NCI-H524 treated with DMSO at 0.1 percent for 48 hours (cell line): ENCODE measurements at places on chromosomes 2 and 18.

DNA sequence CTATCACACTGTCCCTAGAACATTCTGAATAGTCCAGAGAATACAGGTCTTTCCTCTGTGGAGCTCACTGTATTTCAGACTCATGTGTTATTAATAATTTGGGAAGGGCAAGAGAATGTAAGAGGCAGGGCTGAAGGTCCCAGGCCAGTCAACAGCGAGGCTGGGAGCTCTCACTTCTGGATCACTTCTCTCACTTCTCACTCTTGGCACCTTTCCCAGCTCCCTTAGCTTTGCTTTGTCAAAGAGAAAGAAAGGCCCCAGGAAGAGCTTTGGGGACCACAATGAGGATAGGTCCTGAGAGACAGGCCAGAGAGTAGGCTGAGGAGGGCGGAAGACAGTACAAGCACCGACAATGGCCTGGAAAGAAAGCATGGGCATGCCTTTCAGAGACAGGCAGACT is 11.2 kb downstream of the EFR3B start:
- DNase-seq = no peak

DNA sequence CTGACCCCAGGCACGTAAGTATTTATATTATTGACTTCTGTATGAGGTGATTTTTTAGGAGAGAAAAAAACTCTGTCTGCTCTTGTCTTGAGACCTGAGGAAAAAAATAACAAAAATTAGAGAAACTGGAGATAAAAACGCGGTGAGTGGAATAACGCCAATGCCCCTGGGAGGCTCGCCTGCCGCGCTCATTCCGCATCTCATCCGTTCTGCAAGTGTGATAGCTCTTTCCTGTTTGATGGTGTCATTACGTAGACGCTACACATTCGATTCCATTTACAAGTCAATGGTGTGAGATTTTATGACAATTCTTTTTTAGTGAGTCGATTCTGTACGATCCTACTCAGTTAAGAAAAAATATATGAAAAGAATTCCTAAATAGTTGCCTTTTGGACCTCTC is 194.3 kb upstream of the SMIM21 start:
- no peak for DNase-seq

GRCh38 chr2:85851253-85852151 is 37.3 kb downstream of the ST3GAL5 start:
- no peak for DNase-seq

DNA sequence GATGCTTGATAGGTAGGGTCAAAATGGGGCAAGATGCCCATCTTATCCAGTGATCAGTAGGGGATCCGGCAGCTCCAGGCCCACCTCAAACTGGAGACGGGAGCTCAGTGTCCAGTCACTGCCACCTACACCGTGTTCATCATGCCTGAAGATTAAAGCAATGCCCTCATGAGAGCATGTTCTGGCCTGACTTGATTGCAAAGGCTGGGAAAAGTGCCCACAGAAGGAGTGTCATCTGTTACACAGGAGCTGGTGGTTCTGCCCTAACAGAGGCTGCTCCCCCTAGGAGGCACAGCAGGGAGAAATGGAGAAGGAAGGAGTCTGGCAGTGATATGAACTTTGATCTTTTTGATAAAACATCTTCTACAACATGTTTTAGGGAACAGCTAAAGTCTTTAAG is 92.3 kb downstream of the CCBE1 start:
- no peak for DNase-seq

- DNase-seq = no peak
Observed at GRCh38 chr2:729376-729861, 52.2 kb upstream of the TMEM18 start.

- no peak for DNase-seq
Observed at GRCh38 chr2:24822049-24822706, 29.0 kb downstream of the CENPO start.

- no peak for DNase-seq
Observed at GRCh38 chr18:76823587-76824011, 1.2 kb downstream of the ZNF236 start.

GRCh38 chr2:120204022-120204405 is 19.2 kb downstream of the TMEM185B start:
- DNase-seq = no peak

DNA sequence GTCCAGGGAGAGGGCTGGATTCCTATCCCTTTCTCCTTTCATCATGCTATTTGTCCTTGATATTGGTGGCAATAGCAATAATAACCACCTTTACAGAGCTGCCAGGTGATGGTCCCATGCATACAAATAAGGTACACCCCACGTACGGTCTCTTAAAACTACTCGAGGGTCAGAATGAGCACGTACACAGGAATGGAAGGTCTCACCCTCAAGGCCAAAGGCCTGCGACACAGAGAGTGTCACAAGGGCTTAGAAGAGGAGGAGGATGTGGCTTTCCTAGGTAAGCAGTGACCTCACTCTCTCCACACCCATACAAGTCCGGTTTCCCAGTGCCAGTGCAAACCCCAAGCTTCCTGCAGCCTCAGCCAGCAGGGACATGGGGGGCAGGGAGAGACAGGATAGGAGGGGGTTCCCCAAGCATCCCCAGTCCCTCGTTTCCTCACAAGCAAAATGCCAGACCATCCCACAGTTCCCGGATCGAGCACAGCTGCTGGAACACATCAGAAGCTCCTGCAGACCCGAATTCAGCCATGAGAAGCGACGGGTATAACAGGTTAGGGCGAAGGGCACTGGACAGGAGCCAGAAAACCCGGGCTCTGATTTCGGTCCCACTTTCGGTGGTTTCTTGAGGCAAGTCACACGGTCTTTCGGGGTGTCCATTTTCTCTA is 49.2 kb downstream of the PLB1 start:
- no peak for DNase-seq

GRCh38 chr2:150630587-150631235 is 143.2 kb upstream of the RND3 start:
- DNase-seq = no peak

DNA sequence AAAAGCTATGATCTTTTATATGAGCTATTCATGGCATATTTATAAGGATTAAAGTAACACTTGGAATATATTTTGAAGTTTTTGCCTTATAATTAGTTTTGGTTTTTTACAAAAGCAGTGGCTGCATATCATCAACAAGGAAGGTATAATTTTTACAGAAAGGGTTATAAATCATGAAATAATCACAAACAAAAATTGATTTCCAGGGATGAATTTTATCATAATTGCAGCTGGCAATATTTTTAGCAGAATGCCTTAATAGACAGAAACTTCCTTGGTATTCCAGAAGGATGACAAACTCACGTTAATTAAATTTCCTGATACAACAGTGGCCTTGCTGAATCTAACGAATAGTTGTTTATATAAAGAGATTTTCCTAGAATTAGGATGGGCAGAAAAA is 260.5 kb upstream of the SLC39A10 start:
- no peak for DNase-seq

GRCh38 chr2:179602452-179602851 is 259.0 kb downstream of the ZNF385B start:
- DNase-seq = no peak

DNA sequence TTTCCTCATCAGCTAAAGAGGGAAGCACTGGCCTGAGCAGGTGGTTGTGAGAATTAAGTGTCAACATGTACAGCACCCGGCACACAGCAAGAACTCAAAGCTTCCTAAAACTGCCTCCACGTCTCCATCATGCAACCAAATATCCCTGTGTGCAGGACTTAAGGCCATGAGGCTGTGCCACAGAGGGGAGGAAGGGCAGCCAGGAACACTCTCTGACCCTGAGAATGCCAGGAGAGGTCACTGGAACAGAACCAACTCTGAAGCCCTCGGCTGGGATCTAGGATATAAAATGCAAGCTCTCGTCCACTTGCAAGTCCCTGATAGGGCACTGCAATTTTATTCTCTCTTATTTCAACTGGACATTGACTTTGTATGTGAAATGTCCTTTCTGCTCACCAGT is 12.2 kb upstream of the NPAS2 start:
- no peak for DNase-seq

- DNase-seq = no peak
Observed at GRCh38 chr2:40353231-40353630, 98.7 kb downstream of the SLC8A1 start.

- DNase-seq = no peak
Observed at GRCh38 chr2:56918790-56919189, 735.0 kb downstream of the CCDC85A start.

- no peak for DNase-seq
Observed at GRCh38 chr2:240426845-240427721, 8.4 kb upstream of the GPC1 start.

DNA sequence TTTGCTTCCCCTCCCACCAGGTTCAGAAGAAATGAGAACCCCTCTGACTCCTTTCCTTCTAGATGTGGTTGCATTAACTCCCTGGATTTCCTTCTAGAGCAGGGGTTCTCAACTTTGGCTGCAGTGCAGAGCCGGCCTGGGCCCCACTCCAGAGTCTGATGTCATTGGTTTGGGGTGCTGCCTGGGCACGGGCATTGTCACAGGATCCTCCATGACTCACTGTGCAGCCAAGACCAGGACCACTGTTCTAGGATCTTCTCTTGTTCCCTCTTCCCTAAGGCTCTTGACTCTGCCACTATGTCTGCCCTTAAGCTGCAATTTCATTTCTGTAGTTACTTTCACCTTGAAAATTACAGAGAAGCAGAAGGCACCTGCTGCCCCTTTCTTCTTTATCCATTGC is 31.8 kb downstream of the TBC1D8 start:
- DNase-seq = no peak

GRCh38 chr2:143674051-143674450 is 544.8 kb downstream of the ARHGAP15 start:
- DNase-seq = no peak

GRCh38 chr2:6896930-6897759 is 19.6 kb downstream of the RSAD2 start:
- no peak for DNase-seq

GRCh38 chr18:57957210-57957609 is 86.8 kb upstream of the NEDD4L start:
- DNase-seq = no peak

GRCh38 chr2:134347756-134348155 is 93.9 kb downstream of the MGAT5 start:
- DNase-seq = no peak

- DNase-seq = no peak
Observed at GRCh38 chr2:80527119-80527518, 222.6 kb upstream of the LRRTM1 start.

GRCh38 chr18:7417727-7418126 is 149.4 kb upstream of the PTPRM start:
- no peak for DNase-seq

DNA sequence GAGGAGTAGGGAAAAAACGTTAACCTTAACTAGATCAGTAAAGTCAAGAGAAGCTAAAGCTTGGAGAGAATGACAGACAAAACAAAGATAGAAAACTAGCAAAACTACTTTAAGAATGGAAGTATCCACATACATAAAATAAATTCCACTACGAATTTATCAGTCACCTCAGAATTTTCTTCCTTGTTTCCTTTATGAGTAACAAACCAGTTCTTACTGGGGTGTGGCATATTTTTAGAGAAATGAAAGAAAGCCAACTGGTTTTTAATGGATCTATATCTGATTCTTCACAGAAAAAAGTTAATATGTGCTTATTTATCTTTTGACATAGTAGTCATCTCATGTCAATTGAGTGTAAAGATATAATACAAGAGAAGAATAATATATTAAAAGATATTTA is 2033.7 kb upstream of the CELF4 start:
- DNase-seq = no peak

GRCh38 chr2:223238301-223238700 is 186.3 kb downstream of the KCNE4 start:
- DNase-seq = no peak

GRCh38 chr2:231172025-231172424 is 26.4 kb upstream of the ARMC9 start:
- no peak for DNase-seq

DNA sequence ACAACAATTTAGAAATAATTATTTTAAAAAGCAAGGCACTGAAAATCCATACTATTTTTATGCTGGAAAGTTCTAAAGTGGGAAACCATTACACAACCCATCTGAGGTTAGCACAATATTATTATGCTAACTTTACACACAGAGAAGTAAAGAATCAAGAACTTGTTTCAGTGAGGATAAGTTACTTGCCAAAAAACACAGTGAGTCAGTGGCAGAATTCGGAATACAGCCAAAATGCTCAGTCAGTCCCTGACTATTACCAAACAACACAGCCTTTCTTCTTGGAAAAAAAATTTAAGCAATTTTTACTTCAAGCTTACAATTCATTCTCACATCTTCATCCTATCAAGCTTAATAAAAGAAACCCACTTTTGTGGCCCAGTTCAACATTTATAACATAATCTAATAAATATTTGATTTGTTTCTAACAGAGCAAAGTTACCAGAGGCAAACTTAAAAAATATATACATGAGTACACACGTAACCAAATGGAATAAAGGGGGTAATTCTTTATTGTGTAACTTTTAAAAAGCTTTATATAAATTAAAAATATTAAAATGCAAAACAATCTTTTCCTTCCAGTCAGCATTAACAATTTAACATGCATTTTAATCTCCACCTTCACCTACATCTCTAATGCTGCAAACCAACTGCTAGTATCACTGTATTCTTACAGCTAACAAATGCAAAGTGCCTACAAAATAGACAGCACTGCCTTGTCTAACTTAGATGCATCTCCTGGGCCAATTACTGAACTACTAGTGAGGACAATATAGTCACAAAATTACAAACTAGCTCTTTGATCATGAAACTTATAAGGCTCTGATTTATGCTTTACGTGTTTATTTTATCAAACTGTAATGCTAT is 55.2 kb downstream of the CCDC88A start:
- DNase-seq = no peak

GRCh38 chr2:164910101-164910899 is 45.0 kb downstream of the SLC38A11 start:
- DNase-seq = peak; percentile 84

GRCh38 chr2:219676586-219676985 is 49.2 kb downstream of the SLC4A3 start:
- no peak for DNase-seq

- no peak for DNase-seq
Observed at GRCh38 chr2:3753561-3753960, 50.2 kb downstream of the DCDC2C start.

GRCh38 chr2:215573496-215573895 is 137.6 kb upstream of the FN1 start:
- no peak for DNase-seq

GRCh38 chr2:231163414-231164095 is 34.9 kb upstream of the ARMC9 start:
- no peak for DNase-seq

GRCh38 chr2:54306556-54306955 is 50.5 kb upstream of the TSPYL6 start:
- no peak for DNase-seq

- DNase-seq = no peak
Observed at GRCh38 chr18:9716780-9717563, 8.9 kb downstream of the RAB31 start.

DNA sequence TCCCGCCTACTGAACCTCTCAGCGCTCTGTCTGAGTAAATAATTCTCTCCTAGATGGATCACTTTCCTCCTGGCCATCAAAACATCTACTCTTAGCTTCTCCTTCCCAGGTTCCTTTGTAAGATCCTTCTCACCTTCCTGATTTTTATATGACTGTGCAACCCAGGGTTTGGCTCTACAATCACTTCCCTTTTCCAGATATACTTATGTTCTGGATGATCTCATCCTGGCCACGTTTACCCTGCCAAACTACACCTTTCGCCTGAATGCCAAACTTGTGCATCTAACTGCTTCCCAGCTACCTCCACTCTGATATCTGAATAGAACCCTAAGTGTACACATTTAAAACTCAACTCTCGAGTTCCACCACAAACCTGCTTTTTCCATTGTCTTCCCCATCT is 290.5 kb upstream of the REV1 start:
- no peak for DNase-seq
